Ureter (tissue), 1 donor: ENCODE measurements at places on chromosomes 2 and 18. TPM values are rescaled to one million over a fixed set of nuclear protein-coding genes. Genes with fewer than 3 reads are reported as not detected.

DNA sequence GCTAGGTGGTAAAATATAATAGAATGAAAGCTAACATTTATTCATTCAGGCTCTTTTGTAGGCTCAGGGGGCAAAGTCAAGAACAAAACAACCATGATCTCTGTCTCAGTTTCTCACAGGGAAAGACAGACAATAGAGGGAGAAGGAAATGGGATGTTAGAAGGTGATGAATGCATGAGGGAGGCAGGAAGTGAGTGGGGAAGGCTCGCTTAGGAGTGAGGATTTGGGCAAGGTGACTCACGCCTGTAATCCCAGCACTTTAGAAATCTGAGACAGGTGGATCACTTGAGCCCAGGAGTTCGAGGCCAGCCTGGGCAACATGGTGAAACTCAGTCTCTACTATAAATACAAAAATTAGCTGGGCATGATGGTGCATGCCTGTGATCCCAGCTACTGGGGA is 88.4 kb downstream of the CTIF start:
- no peak for DNase-seq

GRCh38 chr2:64812285-64812684 is 158.6 kb upstream of the SERTAD2 start:
- no peak for DNase-seq

DNA sequence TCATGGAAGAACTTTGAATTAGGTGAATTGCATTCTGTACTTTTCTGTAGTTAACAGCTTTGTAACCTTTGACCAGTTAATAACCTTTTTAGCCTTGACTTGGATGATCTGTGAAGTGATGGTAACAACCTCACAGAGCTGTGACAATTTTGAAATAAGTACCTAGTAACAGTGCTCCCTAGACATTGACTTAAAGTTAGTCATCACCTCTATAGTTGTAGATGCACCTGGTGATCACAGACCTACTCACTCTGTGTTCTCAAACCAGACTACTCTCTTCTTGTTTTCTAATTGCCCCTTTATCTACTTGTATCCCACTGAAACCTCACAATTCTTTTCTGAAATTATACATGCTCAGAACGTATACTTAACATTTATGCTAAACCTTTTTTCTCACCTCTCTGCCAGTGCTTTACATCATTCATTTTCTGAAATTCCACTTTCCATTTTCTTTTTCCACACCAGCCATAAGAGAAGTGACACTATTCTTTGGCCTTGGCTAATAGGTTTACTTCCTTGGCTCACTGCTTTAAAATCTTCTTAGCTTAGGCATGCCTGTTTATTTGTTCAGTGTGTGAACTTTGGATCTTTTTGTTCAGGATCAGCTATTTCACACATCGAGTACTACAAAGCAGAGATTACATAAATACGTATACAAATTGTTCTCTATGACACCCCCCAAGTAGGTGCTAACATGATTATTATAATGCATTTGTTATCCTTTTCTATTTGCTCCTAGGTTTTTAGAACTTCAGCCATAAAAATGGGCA is 9.3 kb downstream of the YPEL5 start:
- DNase-seq = no peak

DNA sequence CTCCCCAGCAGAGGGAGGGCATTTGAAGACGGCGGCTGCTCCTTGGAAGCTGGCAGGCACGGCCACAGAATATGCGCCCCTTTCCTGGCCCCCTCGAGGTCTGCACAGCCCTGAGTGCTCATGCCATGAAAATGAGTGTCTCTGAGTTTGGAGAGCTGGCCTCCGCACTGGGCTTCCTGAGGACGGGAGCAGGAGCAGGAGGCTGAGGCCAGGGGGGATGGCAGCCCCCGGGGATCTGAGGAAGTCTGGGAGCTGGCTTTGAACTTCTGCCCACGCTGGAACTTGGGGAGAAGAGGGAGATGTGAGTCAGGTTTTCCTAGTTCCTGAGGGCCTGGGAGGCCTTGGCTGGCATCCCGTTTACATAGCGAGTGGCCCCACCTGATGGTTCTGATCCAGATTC is 47.0 kb downstream of the RRM2 start:
- no peak for DNase-seq

- DNase-seq = peak; percentile 23
Observed at GRCh38 chr2:119117891-119118882, 40.4 kb downstream of the C1QL2 start.

GRCh38 chr2:100627330-100628300 is 64.8 kb downstream of the PDCL3 start:
- DNase-seq = no peak

GRCh38 chr2:210445116-210445707 is 31.3 kb downstream of the LANCL1 start:
- DNase-seq = no peak

DNA sequence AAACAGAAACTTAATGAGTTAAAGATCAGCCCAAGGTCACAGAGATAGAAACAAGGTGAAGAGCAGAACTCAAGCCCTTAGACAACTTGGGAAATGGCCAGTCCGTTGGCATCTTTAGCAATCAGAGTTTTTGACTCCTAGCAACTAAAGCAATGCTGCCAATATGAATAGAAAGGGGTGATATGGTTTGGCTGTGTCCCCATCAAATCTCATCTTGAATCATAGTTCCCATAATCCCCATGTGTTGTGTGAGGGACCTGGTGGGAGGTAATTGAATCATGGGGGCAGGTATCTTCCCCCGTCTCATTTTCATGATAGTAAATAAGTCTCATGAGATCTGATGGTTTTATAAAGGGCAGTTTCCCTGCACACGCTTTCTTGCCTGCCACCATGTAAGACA is 170.2 kb downstream of the DDX1 start:
- no peak for DNase-seq

The AQP12B gene
- not detected for total RNA-seq

GRCh38 chr2:10307561-10308156 is 5.0 kb downstream of the HPCAL1 start:
- no peak for DNase-seq

DNA sequence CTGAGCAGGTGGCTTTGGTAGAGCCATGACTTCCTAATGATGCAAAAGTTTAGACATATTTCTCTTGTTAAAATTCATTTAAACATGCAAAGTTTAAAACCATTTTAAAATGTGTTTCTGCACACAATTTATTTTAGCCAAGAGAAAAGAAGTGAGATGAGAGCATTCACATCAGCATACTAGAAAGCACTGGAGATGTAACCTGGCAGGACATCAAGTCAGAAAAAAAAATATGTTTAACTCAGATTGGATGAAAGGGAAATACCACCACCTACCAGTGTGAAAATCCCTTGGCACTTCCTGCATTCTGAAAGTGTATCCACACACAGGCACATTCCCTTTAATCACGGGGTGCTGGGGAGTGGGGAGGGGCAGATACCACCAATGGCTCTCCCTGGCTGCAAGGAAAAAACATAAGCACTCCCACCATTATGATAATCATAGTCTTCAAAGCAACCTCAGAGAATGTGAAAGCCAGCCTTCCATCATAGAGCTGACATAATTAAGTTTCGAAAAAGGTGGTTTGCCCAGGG is 25.0 kb downstream of the DNER start:
- no peak for DNase-seq
